ENCODE measurements at places on chromosomes 13 and 19.
A peak's percentile ranks its signal among the peaks of the same experiment; 100 is the strongest.

DNA sequence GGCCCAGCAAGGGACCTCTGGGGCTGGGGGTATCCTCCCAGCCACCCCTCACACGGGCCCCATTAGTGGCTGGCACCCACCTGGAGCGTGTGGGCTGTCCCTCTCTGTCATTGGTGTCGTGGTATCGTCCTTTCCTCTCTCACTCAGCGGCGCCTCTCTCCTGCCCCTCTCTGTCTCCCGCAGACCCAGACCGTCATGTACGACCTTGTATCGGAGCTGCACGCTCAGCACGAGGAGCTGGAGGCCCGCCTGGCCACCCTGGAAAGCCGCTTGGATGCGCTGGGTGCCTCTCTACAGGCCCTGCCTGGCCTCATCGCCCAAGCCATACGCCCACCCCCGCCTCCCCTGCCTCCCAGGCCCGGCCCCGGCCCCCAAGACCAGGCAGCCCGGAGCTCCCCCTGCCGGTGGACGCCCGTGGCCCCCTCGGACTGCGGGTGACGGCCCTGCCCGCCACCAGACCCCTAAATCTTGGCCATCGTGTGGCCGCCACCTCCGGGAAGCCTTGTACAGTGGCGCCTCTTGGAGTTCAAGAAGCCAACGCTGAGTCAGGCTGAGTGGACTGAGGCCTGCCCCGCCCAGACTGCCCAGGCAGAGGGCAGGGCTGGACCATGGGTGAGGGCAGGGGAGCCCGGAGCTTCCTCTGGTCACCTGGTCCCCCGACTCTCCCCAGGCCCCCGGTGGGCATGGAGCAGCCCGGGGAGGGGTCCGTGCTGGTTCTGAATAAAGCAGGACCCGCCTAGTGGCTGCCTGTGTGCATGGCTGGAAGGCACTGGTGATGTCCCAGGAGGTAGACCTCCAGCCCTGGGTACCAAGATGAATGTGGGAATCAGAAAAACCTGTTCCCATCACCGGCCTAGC is 9.8 kb upstream of the ARRDC2 start:
- H3K27me3 ChIP-seq: no peaks in the 10 kb centered on the region
- H3K36me3 ChIP-seq: peaks cover 4% of the 10 kb centered on the region
- H3K4me1 ChIP-seq: peaks cover 16% of the 10 kb centered on the region
- H3K27ac ChIP-seq: no peak overlapping the region
- DNase-seq: no peak
- no peak overlapping the region for H3K4me3 ChIP-seq

- DNase-seq: no peak
- no peaks in the 10 kb centered on the region for H3K27me3 ChIP-seq
- no peak overlapping the region for H3K4me3 ChIP-seq
- no peak overlapping the region for H3K27ac ChIP-seq
- H3K4me1 ChIP-seq: no peaks in the 10 kb centered on the region
Measured at GRCh38 chr13:83503424-83503823, 378.9 kb downstream of the SLITRK1 start.

DNA sequence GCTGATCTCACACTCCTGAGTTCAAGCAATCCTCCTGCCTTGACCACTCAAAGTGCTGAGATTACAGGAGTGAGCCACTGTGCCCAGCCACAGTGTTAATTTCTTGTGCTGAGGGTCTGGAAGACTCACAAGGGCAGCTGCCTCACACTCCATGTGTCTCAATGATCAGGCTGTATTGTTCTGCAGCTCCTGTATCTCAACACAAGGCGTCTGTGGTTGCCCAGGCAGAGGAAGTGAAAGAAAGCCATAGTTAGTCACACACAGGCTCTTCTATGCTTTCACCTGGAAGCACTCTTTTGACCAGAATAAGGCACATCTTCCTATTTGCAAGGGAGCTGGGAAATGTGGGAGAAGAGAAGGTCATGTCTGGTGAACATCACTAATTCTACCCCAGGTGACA is 107.3 kb upstream of the ZNF507 start:
- H3K27ac ChIP-seq: no peak overlapping the region
- H3K4me3 ChIP-seq: no peak overlapping the region
- H3K27me3 ChIP-seq: no peaks in the 10 kb centered on the region
- no peaks in the 10 kb centered on the region for H3K36me3 ChIP-seq
- DNase-seq: no peak

- peak; percentile 20 for DNase-seq
- peaks cover 2% of the 10 kb centered on the region for H3K36me3 ChIP-seq
- peak overlapping the region; percentile 35 for H3K27ac ChIP-seq
- H3K27me3 ChIP-seq: peaks cover 7% of the 10 kb centered on the region
- peaks cover 4% of the 10 kb centered on the region for H3K4me1 ChIP-seq
Measured at GRCh38 chr13:77868717-77869116, 49.9 kb downstream of the EDNRB start.

DNA sequence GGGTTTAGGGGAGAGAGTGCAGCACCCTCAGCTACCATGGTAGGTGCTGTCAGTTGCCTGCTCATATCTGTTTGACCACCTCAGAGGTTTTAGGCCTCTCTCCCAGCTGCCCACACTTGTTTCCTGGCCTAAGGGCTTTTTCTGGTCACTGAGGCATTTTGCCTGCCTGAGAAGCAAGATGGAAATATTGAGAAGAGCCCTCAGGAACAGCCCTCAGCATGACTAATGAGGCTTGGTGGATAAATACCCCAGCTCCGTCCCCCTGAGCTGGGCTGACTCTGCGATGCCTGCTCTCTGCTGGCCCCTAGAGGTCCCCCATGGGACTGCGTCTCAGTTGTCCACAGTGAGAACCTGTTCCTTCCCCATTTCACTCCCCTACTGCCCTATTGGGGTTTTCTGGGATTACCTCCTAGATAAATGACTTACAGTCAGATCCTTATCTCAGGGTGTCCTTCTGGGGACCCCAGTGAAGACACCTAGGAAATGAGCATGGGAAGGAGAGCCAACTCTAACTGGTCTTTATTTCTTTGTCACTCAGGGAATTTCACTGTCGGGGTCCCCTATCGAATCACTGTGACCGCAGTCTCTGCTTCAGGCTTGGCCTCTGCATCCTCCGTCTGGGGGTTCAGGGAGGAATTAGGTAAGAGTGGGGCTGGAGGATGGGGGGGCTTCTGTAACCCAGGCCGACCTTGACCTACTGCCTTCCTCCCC is 13.3 kb downstream of the PALM3 start:
- no peak overlapping the region for H3K27ac ChIP-seq
- peaks cover 60% of the 10 kb centered on the region for H3K36me3 ChIP-seq
- H3K4me1 ChIP-seq: peaks cover 13% of the 10 kb centered on the region
- DNase-seq: peak; percentile 85

DNA sequence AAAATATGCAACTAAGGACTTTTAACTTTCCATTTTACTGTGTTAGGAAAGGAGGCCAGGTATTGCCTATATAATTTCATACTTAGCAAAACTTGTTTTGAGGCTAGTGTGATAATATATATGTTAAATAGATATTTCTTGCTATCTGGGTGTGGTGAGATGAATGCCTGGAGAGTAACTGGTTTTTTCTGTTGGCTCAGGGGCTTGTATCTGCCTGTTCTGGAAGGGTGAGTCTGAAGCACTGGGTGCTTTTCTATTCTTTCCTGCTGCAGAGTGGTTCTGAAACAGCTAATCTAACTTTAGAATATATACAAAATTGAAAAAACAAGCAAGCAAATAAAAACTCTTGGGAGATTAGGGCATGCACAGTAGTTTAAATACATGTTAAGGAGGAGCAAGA is 64.6 kb upstream of the MYCBP2 start:
- DNase-seq: no peak
- peaks cover 1% of the 10 kb centered on the region for H3K27me3 ChIP-seq
- no peaks in the 10 kb centered on the region for H3K36me3 ChIP-seq
- H3K27ac ChIP-seq: no peak overlapping the region

- no peaks in the 10 kb centered on the region for H3K27me3 ChIP-seq
- no peak for DNase-seq
- no peaks in the 10 kb centered on the region for H3K4me1 ChIP-seq
Measured at GRCh38 chr13:22744688-22745452, 435.9 kb upstream of the SGCG start.

DNA sequence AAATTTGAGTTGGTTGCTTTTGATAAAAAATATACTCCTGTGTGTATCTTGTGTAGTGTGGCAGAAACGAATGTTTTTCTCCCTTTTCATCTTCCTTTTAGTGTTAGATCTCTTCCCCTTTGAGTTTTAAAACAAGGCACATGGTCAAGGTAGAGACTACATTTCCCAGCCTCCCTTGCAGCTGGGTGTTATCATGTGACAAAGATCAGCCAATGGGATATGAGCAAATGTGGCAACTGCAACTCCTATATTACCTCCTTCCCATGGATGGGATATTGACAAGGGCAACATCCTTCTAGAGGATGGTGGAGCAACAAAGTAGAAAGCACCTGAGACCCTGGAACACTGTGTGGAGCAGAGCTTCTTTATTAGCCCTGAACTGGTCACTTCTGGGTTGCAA is 42.4 kb downstream of the ADGRE3 start:
- DNase-seq: peak; percentile 26
- H3K4me1 ChIP-seq: peaks cover 2% of the 10 kb centered on the region
- H3K27ac ChIP-seq: no peak overlapping the region
- peaks cover 2% of the 10 kb centered on the region for H3K27me3 ChIP-seq

DNA sequence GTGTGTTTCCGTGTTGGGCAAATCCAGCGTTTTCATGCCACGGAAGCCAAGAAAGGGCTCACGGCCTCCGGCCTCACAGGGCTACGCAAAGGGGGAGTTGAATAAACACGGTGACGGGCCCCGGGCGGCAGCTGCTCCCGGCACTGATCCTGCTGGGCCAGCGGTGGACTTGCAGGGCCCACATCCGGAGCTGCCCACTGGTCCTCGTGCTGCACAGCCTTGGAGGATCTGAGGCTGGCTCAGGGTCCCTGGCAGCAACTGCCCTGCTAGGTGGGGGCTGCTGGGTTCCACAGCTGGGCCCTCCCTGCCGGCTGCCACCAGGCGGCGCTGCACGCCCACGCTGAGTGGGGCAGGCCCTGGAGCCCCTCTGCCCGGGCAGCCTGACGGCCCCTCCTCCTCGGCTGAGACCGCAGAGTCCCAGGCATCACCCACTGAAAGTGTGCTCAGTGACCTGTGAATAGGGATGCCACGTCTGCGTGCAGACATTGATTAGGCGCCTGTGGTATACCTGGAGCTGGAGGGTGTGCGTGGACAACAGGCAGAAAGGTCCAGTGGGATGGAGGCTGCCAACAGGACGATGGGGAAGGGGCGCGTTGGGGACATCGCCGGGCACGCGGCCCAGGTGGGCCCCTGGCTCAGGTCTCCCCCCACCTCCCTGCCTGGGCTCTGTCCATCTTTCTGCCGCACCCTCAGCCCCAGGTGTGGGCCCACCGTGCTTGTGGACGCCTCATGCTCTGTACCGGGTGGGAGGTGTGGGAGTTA is 5.3 kb upstream of the HCN2 start:
- peak; percentile 69 for DNase-seq
- no peak overlapping the region for H3K27ac ChIP-seq
- no peak overlapping the region for H3K4me3 ChIP-seq
- H3K36me3 ChIP-seq: peaks cover 7% of the 10 kb centered on the region
- peaks cover 5% of the 10 kb centered on the region for H3K4me1 ChIP-seq
- peaks cover 10% of the 10 kb centered on the region for H3K27me3 ChIP-seq

DNA sequence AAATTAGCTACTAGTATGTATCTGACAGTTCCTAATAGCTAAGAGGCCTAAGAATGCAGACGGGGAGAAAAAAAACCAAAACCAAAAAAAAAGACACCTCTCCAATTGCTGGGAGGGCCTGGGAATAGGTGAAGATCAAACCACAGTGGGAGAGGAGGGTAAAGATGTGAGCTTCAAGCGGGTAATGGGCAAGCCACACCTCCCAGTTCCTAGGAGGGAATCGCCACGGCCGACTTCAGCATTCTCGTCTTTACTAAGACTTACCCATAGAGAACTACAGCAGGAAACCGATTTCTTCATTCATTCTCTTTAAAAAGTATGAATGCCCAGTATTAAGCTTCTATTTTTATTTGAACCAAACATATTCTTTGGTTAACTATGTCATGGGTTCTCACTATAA is 5.6 kb upstream of the EEF1AKMT1 start:
- no peak for DNase-seq
- H3K27ac ChIP-seq: no peak overlapping the region
- peaks cover 25% of the 10 kb centered on the region for H3K36me3 ChIP-seq
- peaks cover 30% of the 10 kb centered on the region for H3K4me1 ChIP-seq
- no peak overlapping the region for H3K4me3 ChIP-seq

GRCh38 chr13:77062097-77062496 is 35.1 kb upstream of the FBXL3 start:
- H3K36me3 ChIP-seq: peaks cover 33% of the 10 kb centered on the region
- H3K4me3 ChIP-seq: no peak overlapping the region
- H3K27me3 ChIP-seq: no peaks in the 10 kb centered on the region

- no peak for DNase-seq
- H3K27ac ChIP-seq: no peak overlapping the region
- peaks cover 24% of the 10 kb centered on the region for H3K4me1 ChIP-seq
- H3K36me3 ChIP-seq: peaks cover 23% of the 10 kb centered on the region
- H3K27me3 ChIP-seq: no peaks in the 10 kb centered on the region
- no peak overlapping the region for H3K4me3 ChIP-seq
Measured at GRCh38 chr19:49888510-49888824, 8.2 kb downstream of the IL4I1 start.

GRCh38 chr13:29758531-29759114 is 91.8 kb downstream of the UBL3 start:
- peak overlapping the region; percentile 30 for H3K4me3 ChIP-seq
- peaks cover 3% of the 10 kb centered on the region for H3K36me3 ChIP-seq
- DNase-seq: peak; percentile 84
- H3K4me1 ChIP-seq: peaks cover 25% of the 10 kb centered on the region
- peak overlapping the region; percentile 34 for H3K27ac ChIP-seq

DNA sequence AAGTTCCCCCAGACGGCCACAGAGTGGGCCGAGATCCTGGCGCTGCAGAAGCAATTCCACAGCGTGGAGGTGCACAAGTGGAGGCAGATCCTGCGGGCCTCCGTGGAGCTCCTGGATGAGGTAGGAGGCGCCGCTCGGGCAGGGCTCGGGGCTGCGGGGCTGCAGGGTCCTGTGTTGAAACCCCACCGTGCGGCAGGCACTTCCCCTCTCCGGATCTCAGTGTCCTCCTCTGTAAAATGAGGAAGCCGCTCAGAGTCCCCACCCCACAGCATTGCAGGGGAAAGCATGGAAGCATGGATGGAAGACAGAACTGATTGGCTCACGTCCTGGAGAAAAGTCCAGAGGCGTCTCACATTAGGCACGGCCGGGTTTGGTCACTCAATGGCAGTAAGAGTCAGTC is 6.8 kb upstream of the SCN1B start:
- H3K4me1 ChIP-seq: peaks cover 2% of the 10 kb centered on the region
- DNase-seq: no peak
- H3K27ac ChIP-seq: no peak overlapping the region
- no peaks in the 10 kb centered on the region for H3K27me3 ChIP-seq

DNA sequence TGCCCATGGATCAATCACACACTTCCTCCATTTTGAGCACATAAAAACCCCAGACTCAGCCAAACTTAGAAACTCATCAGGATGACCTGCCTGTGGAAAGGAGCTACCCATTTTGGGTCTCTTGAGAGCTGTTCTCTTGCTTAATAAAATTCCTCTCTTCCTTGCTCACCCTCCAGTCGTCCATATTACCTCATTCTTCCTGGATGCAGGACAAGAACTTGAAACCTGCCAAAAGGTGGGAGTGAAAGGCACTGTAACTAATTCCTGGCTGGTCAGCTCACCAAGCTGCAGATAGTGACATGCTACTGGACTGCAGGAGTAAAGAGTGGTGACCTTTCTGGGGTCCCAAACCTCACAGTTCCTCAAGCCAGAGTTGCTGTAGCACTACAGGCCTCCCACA is 20.2 kb downstream of the LIG4 start:
- no peak overlapping the region for H3K27ac ChIP-seq
- H3K36me3 ChIP-seq: peaks cover 3% of the 10 kb centered on the region
- H3K4me3 ChIP-seq: no peak overlapping the region
- peaks cover 12% of the 10 kb centered on the region for H3K27me3 ChIP-seq
- no peaks in the 10 kb centered on the region for H3K4me1 ChIP-seq

GRCh38 chr19:48708471-48708870 is 11.1 kb downstream of the MAMSTR start:
- no peak overlapping the region for H3K27ac ChIP-seq
- H3K4me1 ChIP-seq: no peaks in the 10 kb centered on the region
